ENCODE measurements at places on chromosomes 3 and 15.

DNA sequence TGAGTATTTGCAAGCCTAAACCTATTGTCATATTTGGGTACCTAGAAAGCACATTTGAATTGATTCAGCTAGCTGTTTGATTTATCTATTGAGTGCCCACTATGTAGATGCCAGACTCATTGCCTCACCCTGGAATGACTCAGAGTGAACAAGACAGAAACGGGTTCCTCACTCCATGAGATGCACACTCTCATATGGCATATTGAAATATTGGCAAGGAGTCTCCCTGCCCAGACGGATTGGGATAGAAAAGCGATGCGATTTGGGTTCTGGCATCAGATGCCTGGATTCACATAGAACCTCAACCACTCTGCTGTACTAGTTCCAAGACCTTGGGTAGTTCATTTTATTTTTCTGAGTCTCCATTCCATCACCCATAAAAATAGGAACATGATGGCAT lies 22.5 kb downstream of the LRRN1 start:
- no peak for DNase-seq

DNA sequence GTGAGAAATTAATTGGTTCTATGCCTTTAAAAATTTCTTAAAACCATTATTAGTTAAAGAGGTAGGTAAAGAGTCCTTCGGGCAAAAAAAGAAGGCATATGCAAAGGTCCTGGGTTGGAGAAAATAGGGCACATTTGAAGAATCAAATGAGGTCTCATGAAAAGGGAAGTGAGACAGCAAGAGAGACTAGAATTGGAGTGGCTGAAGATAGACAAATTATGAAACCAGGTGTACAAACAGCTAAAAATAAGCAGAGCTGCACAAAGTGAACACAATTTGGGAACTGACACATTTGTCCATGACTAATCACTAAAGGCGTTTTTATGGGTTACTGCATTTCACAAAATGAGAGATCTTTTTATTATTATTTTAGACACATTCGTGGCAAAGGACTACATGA lies 581.2 kb downstream of the PYDC2 start:
- DNase-seq, result no peak

GRCh38 chr3:107271787-107272387 lies 105.4 kb upstream of the CCDC54 start:
- peak; percentile 42 for DNase-seq

- no peak for DNase-seq
These were observed 2.6 kb upstream of the FOXP1 start for GRCh38 chr3:71585887-71586809.

DNA sequence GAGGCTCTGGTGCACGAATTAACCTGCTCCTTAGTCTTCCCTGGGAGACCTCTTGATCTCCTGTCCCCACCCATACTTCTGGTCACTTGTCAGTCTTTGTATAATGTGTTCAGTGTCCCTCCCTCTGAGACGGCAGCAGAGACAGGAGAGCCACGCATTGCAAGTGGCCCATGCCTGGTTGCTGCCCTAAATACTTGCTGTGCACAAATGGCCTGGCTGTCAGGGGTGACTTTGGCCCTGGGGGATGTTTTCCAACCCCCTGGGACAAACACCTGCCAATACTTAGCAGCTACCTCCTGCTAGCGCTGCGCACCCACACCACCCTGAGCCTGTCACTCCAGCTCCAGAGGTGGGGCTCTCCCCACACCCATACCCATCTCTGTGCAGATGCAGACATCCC lies 17.2 kb downstream of the KLF13 start:
- no peak for DNase-seq

- no peak for DNase-seq
These were observed 13.2 kb upstream of the SPG11 start for GRCh38 chr15:44676676-44677075.

DNA sequence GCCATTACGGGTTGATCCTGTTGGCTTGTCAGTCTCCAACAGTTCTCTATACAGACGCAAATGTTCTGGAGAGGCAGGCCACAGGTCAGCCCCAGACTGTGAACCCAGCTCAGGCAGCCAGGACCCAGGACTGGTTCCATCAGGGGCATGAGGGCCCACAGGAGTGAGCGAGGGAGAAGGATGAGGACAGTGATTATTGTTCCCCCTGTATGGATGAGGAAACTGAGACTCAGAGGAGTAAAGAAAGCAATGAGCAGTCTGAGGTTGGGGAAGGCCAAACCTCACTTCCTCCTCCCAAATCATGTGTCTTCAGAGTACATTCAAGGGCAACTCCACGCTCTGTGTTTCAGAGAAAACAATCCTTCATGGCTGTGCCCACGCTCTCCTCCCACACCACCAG lies 121.9 kb downstream of the RPLP1 start:
- DNase-seq, result no peak

Data from urothelium cell line (cell line).